ENCODE measurements at places on chromosomes 5 and 9. TPM values are rescaled to one million over a fixed set of nuclear protein-coding genes. Genes with fewer than 3 reads are reported as not detected.

The MSX2 gene
- total RNA-seq, result not detected

The CDX1 gene
- total RNA-seq, result not detected

GRCh38 chr9:131262327-131263032 lies 13.8 kb downstream of the FAM78A start:
- H3K4me1 ChIP-seq, result peaks cover 62% of the 10 kb centered on the region
- no peaks in the 10 kb centered on the region for H3K27me3 ChIP-seq
- H3K4me3 ChIP-seq, result peak overlapping the region; percentile 19
- peak overlapping the region; percentile 84 for H3K27ac ChIP-seq

GRCh38 chr5:98594098-98594497 lies 179.4 kb upstream of the RGMB start:
- no peaks in the 10 kb centered on the region for H3K4me1 ChIP-seq
- no peak for DNase-seq
- H3K27me3 ChIP-seq, result no peaks in the 10 kb centered on the region
- H3K4me3 ChIP-seq, result no peak overlapping the region

DNA sequence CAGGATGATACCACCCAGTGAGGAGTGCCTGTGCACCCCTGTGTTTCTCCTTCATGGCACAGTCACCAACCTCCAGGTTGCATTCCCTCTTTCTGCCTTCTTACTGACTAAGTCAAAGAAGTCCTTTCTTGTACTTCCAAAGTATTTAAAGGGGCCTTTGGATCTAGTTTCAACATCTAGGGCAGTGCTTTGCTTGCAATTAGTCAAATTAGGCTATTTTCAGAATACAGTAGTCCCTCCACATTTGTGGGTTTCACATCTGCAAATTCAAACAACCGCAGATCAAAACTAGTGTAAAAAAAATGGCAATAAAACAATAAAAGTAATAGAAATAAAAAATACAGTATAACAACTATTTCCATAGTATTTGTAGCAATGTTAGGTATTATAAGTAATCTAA lies 333.9 kb upstream of the SEMA6A start:
- no peak overlapping the region for H3K27ac ChIP-seq
- no peaks in the 10 kb centered on the region for H3K27me3 ChIP-seq
- H3K4me3 ChIP-seq, result no peak overlapping the region
- H3K36me3 ChIP-seq, result no peaks in the 10 kb centered on the region
- H3K4me1 ChIP-seq, result no peaks in the 10 kb centered on the region

DNA sequence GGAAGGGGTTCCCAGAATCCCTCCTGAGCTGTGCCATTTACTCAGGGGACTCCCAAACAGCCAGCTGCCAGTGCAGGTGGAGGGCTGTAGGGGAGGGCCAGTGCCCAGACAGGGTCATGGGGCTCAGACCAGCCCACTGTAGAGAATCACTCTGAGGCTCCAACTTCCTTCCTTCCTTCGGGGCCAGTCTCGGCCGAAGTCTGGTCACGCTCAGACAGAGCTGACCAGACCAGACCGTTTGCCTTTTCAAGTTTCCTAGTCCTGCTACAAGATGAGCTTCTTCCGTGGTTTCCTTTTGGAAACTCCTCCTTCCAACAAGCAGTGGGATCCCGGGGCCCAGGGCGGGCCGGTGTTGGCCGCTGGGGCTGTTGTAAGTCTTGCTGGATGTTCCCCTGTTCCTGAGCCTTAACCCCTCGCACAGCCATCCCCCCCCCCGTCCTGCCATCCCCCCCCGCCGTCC lies 52.6 kb downstream of the SAR1B start:
- no peak for DNase-seq
- peaks cover 23% of the 10 kb centered on the region for H3K36me3 ChIP-seq
- H3K27me3 ChIP-seq, result no peaks in the 10 kb centered on the region
- H3K4me3 ChIP-seq, result no peak overlapping the region
- H3K4me1 ChIP-seq, result no peaks in the 10 kb centered on the region

GRCh38 chr5:113405530-113405929 lies 29.3 kb downstream of the TSSK1B start:
- H3K4me3 ChIP-seq, result no peak overlapping the region
- peaks cover 12% of the 10 kb centered on the region for H3K27me3 ChIP-seq
- no peaks in the 10 kb centered on the region for H3K36me3 ChIP-seq
- H3K27ac ChIP-seq, result no peak overlapping the region

GRCh38 chr9:92385001-92385400 lies 19.4 kb downstream of the OGN start:
- no peaks in the 10 kb centered on the region for H3K4me1 ChIP-seq
- peaks cover 3% of the 10 kb centered on the region for H3K36me3 ChIP-seq
- no peaks in the 10 kb centered on the region for H3K27me3 ChIP-seq
- H3K27ac ChIP-seq, result no peak overlapping the region
- H3K4me3 ChIP-seq, result no peak overlapping the region

DNA sequence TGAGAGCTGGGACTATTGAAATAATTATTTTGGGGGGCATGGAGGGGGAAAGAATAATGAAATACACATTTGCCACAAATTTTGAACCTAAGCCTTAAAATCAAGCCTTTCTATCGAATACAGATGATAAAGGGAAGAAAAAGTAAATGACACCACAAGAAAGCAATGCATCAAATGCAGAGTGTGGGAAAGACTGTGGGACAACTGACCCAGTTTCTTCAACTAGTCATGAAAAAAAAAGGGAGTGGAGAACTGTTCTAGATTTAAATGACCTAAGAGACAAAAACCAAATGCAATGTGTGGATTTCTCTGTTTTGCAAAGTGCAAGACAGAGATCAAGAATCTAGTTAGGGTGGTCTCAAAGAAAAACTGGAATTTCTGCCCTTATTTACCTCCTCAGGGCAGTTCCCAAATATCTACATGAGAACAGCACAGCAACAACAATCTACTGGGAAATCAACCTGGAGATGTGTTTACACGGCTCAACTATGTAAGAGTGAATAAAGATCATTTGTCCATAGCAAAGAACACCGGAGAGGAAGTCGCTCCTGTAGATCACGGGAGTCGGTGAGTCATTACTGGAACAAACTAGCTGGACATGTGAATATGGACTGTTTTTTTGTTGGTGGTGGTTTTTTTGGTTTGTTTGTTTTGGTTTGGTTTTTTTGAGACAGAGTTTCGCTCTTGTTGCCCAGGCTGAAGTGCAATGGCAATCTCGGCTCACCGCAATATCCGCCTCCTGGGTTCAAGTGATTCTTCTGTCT lies 145.9 kb downstream of the DROSHA start:
- H3K27me3 ChIP-seq, result peaks cover 10% of the 10 kb centered on the region
- H3K4me1 ChIP-seq, result no peaks in the 10 kb centered on the region
- H3K27ac ChIP-seq, result no peak overlapping the region

GRCh38 chr5:134101686-134102439 lies 12.6 kb upstream of the TCF7 start:
- peaks cover 59% of the 10 kb centered on the region for H3K4me1 ChIP-seq
- peaks cover 4% of the 10 kb centered on the region for H3K36me3 ChIP-seq
- H3K27me3 ChIP-seq, result peaks cover 36% of the 10 kb centered on the region
- H3K27ac ChIP-seq, result no peak overlapping the region
- H3K4me3 ChIP-seq, result peak overlapping the region; percentile 26
- DNase-seq, result peak; percentile 58
